ENCODE measurements at places on chromosomes 4 and X.

GRCh38 chr4:24188459-24188858 is 298.6 kb upstream of the PPARGC1A start:
- no peak for DNase-seq

DNA sequence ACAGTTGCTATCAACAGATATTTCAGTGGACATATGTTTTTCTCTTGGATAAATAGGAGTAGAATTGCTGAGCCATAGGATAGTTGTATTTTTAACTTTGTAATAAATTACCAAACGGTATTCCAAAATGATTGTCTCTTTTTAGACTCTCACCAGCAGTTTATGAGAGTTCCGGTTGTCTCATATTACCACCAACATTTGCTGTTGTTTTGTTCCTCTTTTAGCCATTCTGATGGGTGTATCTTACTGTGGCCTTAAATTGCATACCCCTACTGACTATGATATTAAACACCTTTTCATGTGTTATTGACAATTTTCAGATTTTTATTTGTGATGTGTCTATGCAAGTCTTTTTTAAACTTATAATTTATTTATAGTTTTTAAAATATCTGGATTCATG is 39.7 kb downstream of the SNX25 start:
- DNase-seq: no peak

- peak; percentile 29 for DNase-seq
These were observed 336.9 kb downstream of the ZNF674 start for GRCh38 chrX:46208225-46208854.

DNA sequence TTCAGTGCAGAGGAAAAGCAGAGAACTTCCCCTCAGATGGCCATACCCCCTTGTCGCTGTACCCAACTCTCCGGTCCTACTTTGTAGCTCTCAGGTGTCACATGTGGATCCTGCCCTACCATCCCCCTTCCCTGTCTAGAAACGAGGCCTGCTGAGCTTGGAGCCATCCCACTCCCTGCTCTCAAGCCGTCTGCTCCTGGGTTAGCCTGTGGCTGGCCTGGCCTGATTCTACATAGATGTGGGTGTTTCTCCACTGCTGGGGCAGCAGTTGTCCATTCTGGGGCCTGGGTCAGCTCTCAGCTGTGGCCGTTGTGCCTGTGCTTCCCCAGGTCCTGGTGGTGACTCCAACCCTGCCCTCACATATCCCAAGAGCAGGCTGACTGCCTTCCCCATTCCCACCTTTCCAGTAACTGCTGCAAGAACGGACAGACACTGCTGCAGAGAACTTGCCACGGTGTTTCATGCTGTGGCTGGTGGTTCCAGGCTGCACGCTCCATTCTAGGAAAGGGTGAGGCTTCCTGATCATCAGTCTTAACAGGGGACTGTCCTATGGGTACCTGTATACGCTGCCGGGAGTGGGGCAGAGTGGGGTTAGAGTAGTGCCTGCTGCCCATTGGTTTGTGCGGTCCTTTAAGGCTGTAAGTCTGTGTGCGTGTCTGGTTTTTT is 3.6 kb downstream of the IL9R start:
- no peak for DNase-seq

GRCh38 chr4:183571350-183571941 is 66.6 kb downstream of the ING2 start:
- DNase-seq: peak; percentile 69

DNA sequence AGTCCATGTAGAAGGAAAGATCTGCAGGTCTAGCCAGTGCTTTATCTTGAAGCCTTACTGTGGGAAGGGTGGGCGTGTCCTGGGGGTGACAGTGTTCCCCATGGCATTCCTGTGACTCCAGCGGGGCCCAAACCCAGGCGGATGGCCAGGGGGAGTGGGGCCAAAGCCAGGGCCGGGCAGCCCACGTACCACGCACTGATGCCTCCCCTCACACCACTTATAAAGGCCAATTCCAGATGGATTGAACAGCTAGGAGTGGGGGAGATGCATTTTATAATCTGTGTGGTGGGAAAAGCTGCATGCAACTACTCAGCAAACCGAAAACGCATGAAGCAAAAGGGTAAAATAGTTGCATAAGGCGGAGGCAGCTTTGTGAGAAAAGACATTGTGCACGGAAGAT is 36.4 kb downstream of the NELFA start:
- DNase-seq: no peak

GRCh38 chr4:129570326-129570725 is 474.4 kb downstream of the C4orf33 start:
- no peak for DNase-seq

- DNase-seq: peak; percentile 32
These were observed 149.7 kb downstream of the RRAGB start for GRCh38 chrX:55867181-55867651.

DNA sequence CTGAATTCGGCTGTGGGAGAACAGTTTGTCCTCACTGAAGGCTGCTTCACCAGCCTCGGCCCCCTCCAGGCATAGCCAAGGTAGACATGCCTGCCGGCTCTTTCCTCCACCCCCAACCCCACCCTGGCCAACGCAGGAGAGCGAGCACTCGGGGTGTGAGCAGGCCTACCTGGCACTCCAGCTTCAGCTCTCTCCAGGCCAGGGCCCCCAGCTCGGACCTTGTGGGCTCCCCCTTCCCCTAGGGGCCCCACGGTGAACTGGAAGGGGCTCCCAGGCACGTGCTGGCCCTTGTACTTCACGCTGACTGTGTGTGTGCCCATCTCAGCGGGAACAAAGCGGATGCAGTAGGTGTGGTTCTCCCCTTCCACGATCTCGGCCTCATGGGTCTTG is 22.4 kb downstream of the FLNA start:
- DNase-seq: no peak

GRCh38 chr4:17817027-17817426 is 6.2 kb downstream of the NCAPG start:
- DNase-seq: peak; percentile 91

DNA sequence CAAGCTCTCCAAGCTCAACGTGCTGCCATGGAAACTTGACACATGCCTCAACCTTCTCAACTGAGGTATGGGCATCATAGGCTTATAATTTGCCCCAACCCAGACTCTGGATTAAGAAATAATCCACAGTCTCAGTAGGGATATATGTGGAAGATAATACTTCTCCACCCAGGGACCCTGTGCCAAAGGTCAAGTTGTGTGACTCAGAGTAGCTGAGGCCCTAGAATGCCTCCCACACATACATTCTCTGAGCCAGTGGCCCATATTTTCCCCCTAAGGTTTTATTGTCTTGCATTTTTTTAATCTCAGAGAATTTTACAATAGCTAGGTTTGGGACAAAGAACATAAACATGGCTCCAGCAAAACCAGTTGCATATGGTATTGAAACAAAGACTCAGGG is 283.1 kb downstream of the IDS start:
- DNase-seq: no peak

GRCh38 chrX:54747733-54748393 is 50.2 kb downstream of the ITIH6 start:
- DNase-seq: no peak

DNA sequence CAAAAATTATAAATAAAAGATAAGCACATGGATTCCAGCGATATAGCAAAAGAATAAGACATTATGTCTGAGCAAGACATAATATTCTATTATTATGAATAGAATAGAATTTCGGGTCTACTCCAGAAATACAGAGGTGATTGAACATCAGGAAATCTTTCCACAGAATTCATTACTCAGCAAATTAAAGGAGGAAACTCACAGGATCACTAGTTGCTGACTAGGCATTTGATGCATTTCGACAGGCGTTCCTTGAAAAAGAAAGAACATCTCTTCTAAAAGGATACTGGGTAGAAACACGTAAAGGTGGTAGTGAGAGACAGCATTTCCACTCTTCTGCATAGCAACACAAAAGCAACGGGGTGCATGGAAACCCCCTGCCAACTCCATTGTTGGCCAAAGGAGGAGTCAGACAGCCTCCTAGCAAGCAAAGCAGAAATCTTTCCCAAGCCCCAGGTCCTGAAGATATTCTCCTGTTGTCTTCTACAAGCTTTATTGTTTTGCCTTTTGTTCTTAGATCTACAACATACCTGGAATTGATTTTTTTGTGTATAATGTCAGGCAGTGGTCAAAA is 14.3 kb upstream of the PDZD4 start:
- DNase-seq: no peak

- peak; percentile 61 for DNase-seq
These were observed 155.7 kb upstream of the MAP3K15 start for GRCh38 chrX:19670854-19671620.

DNA sequence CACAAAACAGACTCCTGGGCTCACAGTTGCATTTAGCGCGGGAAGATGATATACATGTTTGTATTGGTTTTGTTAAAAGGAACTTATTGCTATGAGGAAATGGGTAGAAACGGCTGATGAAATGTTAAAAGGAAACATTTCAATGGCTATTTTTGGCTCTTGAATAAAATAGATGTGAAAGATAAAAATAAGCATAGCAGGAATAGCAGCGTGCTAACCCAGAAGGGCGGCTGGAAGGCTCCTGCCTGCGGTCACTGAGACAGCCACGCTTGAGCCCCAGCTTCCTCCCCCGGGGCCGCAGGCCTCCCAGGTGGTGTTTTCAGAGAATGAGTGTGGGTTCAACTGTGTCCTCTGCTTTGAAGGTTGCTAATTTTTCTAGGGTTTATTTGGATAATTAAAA is 35.0 kb upstream of the CLCN4 start:
- DNase-seq: peak; percentile 13

- peak; percentile 93 for DNase-seq
These were observed 55.7 kb downstream of the ANTXR2 start for GRCh38 chr4:80017125-80017854.

DNA sequence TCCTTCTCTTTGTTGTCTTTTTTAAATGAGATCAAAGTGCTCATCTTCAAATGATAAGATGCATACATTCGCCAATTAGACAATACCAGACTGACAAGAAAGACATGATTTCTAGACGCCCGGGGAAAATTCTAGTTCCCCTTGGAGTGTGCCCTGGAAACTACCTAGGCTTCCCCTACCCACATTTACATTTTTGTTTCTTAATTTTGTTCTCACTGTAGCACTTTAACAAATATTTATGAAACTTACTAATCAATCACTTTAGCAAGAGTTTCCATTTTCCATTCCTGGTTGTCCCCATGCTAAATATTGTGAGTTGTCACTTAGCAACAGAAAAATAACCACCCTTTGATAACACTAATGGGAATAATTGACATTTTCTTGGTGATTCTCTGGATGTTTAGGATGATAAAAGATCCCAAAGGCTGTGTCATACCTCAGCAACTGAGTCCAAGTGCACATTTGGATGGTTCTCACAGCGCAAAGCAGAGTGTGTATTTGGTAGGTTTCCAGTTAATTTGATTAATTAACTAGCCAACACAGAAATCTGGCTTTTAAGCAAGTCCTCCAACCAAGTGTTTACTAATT is 69.6 kb downstream of the FGFBP1 start:
- DNase-seq: no peak

GRCh38 chrX:1451661-1452515 is 821 bp downstream of the ASMTL start:
- no peak for DNase-seq

DNA sequence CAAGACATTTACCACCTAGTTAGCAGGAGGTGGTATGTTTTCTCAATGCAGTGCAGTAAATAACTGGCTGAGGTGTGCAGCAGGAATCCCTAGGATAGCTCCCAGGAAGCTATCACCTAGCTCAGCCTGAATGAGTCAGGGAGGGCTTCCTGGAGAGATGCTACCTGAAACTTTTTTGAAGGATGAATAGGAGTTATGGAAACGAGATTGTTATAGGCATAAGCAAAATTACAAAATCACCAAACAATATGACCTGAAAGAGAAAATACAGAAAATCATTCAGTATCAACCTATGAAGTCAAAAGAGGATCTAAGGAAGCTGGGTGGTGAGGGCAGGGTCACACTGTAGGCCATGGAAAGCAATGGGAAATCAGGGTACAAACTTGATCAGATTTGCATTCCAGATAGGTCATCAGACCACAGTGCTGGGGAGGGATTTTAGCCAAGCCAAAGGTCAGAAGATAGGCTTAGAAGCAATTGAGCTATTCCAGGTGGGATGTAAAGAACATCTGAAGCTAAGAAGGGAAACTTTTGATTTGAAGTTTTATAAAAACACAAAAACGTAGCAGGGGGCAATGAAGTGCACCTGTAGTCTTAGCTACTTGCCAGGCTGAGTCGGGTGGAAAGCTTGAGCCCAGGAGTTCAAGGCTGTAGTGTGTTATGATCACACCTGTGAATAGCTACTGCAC is 11.3 kb downstream of the AREG start:
- DNase-seq: peak; percentile 76

DNA sequence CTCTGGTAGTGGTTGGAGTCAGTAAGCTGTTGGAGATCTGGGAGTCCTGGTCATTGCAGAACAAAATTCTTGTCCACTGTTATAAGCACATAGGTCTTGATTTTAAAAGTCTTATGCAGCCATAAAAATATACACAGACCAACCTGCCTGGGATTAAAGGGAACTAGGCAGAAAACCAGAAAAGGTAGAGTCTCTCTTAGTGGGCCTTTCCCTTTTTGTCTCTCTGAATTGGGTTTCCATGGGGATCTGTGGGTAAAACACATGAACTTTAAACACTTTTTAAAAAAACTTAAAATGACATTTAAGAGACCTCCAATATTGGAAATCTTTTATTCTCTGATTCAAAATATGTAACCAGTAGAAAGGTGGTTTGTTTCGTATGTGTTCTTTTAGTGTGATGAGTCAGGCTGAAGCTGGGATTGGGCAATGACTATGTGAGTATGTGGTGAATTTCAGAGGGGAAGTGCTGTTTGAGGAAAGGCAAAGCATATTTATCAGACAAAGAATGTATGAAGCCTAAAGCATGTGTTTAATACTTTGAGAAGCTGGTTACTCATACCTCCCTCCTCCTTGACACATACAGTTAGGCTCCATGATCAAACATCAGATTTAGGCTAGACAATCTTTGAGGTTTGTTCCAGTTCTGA is 29.6 kb downstream of the SLC16A2 start:
- peak; percentile 93 for DNase-seq

DNA sequence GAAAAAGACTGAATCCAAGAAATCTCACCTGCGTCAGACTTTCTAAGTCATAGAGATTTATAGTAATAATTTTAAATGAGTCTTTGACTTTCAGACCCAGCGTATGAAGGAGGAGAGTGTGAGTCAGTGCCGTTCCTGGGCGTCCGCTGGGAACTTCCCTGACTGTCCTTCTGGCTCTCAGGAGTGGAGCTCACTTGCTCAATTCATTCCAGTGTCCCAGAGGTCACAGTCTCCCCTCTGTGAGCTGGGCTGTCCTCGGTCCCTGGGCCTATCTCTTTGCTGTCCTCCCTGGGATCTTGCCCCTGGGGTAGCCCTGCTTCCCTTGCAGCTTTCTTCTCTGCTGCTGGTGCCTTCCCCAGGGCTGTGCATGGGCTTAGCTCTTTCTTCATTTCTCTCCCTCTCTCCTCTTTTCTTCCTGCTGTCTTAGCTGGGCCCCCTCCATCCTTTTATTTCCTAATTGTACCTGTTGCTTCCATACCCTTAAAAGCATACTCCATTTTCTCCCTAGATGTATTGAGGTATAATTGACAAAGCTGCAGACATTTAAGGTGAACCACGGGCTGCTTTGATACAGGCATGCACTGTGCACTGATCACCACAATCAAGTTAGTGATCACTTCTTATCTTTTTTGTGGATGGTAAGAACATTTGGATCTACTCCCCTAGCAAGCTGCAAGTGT is 11.6 kb downstream of the SORBS2 start:
- DNase-seq: no peak

All from choroid plexus epithelial cell (primary cell).